ENCODE measurements at places on chromosomes 6 and 20.

- no peak for DNase-seq
Observed at GRCh38 chr6:57262901-57263694, 41.0 kb upstream of the RAB23 start.

GRCh38 chr20:58712151-58712791 lies 19.7 kb downstream of the NPEPL1 start:
- DNase-seq, result peak; percentile 4

DNA sequence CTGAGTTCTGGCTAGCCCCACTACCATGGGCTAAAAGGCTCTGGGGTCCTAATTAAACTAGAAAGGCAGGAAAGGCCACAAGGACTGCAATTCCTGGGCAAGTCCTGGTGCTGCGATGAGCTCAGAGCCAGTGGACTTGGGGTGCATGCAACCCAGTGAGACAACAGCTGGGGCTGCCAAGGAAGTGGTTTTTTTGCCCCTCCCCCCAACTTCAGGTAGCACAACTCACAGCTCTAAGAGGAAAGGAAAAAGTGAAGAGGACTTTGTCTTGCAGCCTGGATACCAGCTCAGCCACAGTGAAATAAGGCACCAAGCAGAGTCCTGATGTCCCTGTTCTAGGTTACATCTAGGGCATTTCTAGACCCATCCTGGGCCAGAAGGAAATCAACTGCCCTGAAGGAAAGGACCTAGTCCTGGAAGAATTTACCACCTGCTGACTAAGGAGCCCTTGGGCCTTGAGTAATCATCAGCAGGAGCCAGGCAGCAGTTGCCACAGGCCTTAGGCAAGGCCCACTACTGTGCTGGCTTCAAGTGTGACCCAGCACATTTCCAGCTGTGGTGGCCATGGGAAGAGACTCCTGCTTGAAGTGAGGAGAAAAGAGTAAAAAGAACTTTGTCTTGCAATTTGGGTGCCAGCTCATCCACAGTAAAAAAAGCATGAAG lies 358.4 kb downstream of the BTBD3 start:
- no peak for DNase-seq

- no peak for DNase-seq
Observed at GRCh38 chr6:9484091-9484490, 930.8 kb downstream of the TFAP2A start.

GRCh38 chr6:57254055-57254717 lies 32.1 kb upstream of the RAB23 start:
- no peak for DNase-seq

GRCh38 chr6:84774157-84774984 lies 10.0 kb upstream of the TBX18 start:
- DNase-seq, result no peak

DNA sequence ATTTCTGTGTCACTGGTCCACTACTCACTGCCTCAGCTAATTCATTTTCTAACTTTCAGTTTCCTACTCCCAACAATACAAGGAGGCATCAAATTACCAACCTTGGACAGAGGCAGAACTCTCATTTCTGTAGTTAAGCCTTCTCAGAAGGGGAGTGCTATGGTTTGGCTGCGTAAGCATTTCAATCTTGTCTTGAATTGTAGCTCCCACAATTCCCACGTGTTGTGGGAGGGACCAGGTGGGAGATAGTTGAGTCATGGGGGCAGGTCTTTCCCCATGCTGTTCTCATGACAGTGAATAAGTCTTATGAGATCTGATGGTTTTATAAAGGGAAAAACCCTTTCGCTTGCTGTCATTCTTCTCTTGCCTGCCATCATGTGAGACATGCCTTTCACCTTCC lies 22.9 kb downstream of the HLA-DRA start:
- no peak for DNase-seq

GRCh38 chr6:103872678-103873077 lies 987.0 kb downstream of the HACE1 start:
- no peak for DNase-seq

DNA sequence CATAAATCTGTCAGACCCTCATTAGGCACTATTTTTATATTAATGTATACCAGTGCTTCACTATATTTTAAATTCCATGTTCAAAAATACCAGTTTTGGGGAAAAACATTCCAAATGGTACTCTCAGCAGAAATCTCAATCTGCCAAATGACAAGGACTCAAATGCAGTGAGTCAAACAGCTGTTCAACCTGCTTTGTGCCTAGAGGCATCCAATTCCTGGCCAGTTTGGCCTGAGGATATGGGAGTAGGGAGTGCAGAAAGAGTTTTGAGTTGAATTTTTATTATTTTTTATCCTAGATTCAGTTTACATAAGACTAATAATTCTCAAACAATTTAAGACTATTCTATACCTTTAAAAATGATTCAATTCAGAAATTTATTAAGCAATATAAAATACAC lies 216.8 kb downstream of the LAMA2 start:
- no peak for DNase-seq

DNA sequence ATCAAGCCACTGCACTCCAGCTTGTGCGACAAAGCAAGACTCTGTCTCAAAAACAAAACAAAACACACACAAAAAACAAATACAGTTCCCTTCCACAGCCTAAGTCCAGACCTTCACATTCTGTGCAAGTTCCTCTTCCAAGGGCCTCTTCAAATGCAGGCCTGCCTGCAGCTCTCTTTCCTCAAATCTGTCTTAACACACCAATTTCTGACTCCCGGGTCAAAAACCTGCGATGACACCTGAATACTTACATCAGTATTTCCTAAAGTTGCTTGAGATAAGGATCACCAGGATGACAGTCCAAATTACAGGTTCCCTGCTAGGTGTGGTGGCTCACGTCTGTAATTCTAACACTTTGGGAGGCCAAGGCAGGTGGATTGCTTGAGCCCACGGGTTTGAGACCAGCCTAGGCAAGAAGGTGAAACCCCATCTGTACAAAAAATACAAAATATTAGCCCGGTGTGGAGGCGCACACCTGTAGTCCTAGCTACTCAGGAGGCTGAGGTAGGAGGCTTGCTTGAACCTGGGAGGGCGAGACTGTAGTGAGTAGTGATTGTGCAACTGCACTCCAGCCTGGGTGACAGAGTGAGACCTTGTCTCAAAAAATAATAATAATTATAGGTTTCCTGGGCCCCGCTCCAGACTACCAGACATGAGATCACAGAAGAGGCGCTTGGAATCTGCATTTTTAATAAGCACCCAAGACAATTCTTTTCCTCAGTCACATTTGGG lies 8.8 kb upstream of the PARD6B start:
- no peak for DNase-seq

- no peak for DNase-seq
Observed at GRCh38 chr6:130111031-130111430, 92.7 kb downstream of the L3MBTL3 start.

- no peak for DNase-seq
Observed at GRCh38 chr6:119533603-119534279, 184.2 kb upstream of the MAN1A1 start.

- no peak for DNase-seq
Observed at GRCh38 chr6:106745824-106746582, 116.6 kb downstream of the QRSL1 start.

DNA sequence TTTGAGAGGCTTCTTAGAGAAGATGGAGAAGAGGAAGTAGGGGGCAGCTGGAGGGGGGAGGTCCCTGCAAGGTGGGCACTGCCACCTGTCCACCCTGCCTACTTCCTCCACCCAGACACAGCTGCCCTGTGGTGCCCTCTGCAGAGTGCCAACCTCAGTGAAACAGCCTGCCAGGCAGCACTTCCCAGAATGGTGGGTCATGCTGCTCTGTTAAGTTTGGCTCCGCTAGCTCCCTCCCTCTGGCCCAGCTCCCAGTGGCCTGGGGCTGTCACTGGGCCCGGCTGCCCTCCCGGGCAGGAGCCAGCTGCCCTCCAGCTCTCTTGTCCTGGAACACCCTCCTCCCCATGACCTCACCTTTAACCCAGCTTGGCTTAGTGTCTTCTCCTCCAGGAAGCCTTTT lies 5.1 kb upstream of the EPB41L1 start:
- no peak for DNase-seq

DNA sequence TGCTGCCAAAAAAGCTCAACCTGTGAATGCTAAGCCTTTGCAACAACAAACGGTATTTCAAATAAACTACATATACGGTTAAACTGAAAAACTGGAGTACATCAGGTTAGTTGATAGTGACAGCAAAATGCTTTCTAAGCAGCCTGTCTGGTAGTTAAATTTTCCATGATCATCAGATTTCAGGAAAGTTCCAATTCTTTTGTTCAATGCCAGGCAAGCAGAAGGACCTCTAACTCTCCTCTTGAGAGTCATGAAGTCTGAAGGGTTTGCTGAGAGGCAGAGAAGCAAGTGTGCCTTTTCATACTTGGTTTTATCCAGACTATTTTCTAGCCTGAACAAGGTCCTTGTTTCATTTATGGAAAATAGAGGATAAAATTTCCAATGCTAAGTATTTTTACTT lies 4.5 kb downstream of the FLRT3 start:
- DNase-seq, result no peak

DNA sequence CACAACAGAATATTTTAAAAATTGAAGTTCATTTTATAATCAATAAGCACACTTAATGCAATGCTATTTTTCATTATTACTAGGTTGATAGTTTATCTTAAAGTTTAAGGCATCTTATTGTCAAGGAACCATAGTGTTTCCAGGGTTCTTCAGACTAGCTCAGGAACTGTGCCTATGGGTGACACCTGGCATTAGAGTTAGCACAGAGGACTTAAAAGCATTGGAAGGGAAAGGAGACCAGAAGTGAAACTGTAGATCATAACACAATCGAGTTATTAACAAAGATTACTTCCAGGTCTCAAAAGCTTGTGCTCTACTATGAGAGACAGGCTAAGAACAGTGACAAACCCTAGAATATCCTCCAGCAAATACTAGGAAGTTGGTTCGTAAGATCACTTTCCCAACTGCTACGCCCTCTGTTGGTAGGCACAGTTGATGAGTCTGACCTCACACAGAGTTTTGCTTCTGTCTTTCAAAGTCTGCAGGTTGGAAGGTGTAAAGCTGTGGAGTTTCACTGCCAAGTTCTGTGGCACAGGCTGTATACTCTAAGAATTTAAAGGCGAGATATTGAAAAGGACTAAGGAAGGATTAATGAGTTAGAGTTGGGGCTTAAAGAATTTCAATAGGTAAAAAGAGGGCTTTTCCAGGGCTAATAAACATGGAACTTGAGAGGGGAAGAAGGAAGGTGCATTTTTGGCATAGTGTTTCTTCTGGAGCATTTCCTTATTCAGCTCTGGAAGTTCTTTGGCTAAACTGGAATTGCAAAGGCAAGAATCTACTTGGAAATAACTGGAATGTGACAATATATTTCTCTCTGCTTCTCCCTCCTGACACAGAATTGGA lies 531.3 kb upstream of the JAG1 start:
- no peak for DNase-seq

GRCh38 chr20:10090588-10091166 lies 55.9 kb downstream of the ANKEF1 start:
- no peak for DNase-seq

GRCh38 chr20:33843050-33843449 lies 31.9 kb downstream of the CHMP4B start:
- no peak for DNase-seq

DNA sequence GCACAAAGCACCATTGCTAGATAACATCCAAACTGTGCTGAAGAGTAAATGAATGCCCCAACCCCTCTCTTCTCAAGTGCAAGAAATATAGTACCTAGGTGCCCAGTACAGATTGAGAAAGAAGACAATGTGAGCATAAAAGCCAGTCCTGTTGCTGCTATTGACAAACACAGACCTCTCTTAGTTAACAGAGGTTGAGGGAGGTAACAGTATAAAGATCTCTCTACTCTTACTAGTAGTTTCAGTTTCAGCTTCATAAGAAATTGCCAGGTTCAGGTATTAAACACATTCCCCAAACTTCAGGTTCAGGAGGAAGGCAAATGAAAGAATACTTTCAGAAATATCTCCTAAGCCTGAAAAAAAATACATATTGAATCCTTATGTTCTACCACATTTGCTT lies 31.4 kb downstream of the TBC1D32 start:
- DNase-seq, result no peak

DNA sequence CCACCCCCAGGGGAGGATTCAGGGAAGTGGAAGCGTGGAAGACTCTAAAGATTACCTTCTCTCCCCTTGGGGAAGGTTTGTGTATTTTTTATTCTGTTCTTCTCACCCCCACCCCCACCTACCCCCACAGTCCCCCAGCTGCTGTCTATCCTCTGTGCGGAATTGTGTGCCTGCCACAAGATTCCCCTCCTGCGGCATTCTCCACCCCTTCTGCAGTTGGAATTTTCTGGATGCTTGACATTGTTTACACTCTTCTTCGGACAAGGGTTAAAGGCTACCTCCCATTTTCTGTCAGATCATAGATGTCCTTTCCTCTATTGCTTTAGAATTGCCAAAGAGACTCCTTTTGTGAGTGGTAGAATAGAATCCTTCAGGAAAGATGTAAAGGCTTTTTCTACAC lies 60.4 kb upstream of the EDN3 start:
- DNase-seq, result no peak

GRCh38 chr6:134174672-134175531 lies 122.5 kb upstream of the SLC2A12 start:
- peak; percentile 93 for DNase-seq

GRCh38 chr20:63176034-63176426 lies 39.9 kb downstream of the YTHDF1 start:
- no peak for DNase-seq

DNA sequence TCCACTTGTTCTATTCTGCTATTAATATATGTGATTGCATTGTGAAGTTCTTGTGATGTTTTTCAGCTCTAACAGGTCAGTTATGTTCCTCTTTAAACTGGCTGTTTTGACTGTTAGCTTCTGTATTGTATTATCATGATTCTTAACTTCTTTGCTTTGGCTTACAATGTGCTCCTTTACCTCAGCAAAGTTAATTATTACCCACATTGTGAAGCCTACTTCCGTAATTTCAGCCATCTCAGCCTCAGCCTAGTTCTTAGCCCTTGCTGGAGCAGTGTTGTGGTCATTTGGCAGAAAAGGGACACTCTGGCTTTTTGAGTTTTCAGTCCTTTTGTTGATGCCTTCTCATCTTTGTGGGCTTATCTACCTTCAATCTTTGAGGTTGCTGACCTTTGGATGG lies 440.2 kb downstream of the TBC1D32 start:
- no peak for DNase-seq

GRCh38 chr20:33811776-33812151 lies 616 bp downstream of the CHMP4B start:
- no peak for DNase-seq

Measured in activated CD4-positive, alpha-beta T cell treated with anti-CD3 and anti-CD28 coated beads for 1 hour (primary cell).